ENCODE measurements at places on chromosomes 3 and 15.

- no peak for DNase-seq
Measured at GRCh38 chr3:170725285-170725731, 139.4 kb upstream of the SLC7A14 start.

DNA sequence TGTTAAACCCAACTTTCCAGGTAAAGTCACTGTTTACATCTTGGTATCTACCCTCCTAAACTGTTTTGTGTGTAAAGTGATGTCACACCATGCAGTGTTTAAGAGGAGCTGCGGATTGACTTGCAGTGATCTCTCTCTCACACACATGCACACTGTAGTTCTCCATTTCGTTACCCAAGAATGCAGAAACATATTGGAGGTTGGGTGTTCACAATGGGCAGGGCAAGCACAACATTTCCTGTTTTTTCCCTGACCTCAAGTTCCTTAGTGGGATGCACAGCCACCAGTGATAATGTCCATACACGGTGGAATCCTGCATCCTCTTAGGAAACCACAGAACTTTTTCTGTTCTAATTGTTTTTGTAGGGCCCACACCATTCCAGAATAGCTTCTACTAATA lies 85.3 kb upstream of the CFAP20DC start:
- DNase-seq: no peak

GRCh38 chr3:29381595-29381994 lies 100.7 kb downstream of the RBMS3 start:
- DNase-seq: no peak

- no peak for DNase-seq
Measured at GRCh38 chr15:40282147-40282868, 556 bp downstream of the ANKRD63 start.

GRCh38 chr3:155519078-155519477 lies 225.6 kb upstream of the STRIT1 start:
- no peak for DNase-seq

DNA sequence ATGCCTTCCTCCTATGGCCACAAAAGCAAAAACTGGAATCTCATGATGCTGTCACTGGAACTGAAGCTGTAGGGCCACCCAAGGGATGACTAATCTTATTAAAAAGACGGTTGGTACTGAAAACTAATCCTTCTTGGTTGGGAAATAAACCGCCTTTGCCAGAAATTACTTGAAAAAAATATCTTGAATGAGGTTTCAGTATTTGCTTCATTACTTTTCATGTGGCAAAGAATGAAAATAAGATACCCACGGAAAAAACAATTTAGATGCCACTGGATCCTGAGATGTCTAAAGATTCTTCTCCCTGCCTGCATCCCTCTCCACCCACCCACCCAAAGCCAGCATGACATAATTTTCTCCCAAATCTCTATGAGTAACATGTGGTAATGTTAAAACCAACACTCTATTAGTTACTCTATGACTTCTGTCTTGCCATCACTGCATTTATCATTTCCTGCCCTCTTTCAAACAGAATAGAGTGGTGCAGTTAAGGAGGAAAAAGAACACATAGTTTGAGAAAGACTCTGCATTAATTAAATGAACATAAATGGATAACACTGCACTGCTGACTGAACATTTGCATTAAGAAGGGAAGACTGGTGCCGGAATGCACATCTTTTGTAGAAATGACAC lies 111.8 kb upstream of the DPH6 start:
- no peak for DNase-seq

DNA sequence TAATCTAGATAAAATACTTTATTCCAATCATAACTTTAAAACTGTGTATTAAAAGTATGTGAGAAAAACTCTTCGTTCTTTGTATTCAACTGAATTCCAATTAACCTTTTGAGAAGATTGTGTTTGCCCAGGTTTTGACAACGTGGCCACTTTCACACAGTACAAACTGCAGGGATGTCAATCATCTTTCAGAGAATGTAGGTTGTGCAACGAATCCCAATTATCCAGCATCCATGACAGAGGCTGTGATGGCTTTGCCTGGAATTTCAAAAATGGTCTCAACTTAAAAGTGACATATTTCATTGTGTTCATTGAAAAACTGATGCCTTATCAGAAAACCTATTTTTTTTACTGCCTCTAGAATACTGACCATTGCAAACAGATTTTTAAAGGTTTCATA lies 615.1 kb upstream of the KCNMB2 start:
- DNase-seq: no peak

DNA sequence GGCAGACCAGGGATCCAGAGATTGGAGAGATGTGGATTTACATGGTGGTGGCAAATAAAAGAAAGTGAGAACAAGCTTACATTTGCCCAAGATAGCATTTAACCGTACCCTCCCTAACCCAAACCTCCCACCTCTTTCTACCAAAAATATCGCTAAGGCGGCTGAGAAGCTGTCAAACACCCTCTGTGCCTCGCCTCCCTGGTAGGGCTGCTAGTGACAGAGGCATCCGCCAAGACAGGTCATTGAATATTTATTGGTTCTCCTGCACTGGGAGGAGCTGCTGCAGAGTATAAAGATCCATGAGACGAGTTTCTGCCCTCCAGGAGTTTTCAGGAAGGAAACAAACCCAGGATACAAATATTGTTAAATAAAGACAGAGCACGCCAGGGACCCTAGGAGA lies 107.3 kb upstream of the TMC3 start:
- no peak for DNase-seq

GRCh38 chr15:85456798-85457197 lies 76.4 kb downstream of the AKAP13 start:
- no peak for DNase-seq

DNA sequence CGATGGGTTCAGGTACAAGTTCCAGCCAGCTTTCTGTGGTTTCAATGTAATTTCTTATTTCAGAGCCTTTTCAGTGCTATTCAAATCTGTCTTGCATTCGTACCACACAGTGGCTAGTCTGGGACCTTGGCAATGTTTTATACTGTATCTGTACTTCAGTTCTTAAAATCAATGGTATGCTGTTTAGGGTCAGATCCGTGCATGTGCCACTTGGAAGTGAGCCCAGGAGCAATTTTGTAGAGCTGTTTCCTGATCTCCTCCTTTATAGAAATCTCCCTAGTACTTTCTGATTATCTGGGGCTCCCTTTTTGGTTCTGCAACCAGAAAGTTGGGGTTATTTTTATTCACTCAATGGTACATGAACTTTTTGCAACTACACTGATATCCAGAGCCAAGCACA lies 59.5 kb upstream of the NDUFB4 start:
- no peak for DNase-seq

GRCh38 chr15:56052395-56053045 lies 59.1 kb upstream of the NEDD4 start:
- no peak for DNase-seq

DNA sequence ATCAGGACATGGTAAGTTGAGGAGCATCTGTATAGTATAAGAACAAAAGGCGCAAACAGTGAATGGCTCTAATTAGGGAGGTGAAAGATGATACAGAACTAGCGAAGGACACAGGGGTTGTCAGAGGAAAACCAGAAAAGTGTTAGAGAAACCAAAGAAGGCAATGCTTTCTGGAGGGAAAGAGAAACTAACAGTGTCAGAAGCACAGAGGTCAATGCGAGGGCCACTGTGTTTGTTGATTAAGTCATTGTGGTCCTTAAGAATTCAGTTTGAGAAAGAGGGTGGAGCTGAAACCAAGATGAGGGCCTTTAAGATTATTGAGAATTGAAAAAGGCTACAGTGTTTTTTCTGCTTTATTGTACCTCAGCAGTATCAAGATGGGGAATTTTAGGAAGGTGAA lies 28.8 kb downstream of the ATG7 start:
- DNase-seq: no peak

- DNase-seq: no peak
Measured at GRCh38 chr3:184552296-184552695, 9.3 kb upstream of the EPHB3 start.

DNA sequence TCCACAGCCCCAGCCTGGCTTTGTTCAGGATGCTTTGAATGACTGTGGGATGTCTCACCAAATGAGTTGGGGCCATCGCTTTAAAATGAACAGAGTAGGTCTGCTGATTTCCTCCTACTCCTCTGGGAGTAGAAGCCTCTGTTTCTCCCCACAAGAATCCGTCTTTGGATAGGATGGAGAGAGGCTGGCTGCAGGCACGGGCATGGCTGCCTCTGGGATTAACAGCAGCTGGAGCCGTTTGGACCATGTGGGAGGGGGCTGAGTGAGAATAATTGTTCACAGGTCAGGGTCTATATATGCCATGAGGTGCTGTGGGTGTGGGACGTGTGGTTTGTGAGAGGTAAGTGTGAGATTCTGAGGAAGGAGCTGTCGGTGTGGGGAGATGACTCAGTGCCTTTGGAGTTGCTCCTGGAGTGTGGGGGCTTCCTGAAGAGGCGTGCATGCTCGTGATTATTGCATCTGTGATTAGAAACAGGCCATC lies 48.0 kb upstream of the APEH start:
- DNase-seq: no peak

DNA sequence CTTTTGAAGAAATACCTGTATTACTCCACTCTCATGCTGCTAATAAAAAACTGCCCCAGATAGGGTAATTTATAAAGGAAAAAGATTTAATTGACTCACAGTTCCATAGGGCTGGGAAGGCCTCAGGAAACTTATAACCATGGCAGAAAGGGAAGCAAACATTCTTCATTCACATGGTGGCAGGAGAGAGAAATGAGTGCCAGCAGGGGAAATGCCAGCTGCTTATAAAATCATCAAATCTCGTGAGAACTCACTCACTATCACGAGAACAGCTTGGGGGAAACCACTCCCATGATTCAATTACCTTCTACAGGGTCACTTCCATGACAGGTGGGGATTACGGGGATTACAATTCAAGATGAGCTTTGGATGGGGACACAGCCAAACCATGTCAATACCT lies 18.7 kb downstream of the MFSD1 start:
- no peak for DNase-seq

GRCh38 chr15:62498712-62499111 lies 333.6 kb upstream of the C2CD4B start:
- DNase-seq: no peak

DNA sequence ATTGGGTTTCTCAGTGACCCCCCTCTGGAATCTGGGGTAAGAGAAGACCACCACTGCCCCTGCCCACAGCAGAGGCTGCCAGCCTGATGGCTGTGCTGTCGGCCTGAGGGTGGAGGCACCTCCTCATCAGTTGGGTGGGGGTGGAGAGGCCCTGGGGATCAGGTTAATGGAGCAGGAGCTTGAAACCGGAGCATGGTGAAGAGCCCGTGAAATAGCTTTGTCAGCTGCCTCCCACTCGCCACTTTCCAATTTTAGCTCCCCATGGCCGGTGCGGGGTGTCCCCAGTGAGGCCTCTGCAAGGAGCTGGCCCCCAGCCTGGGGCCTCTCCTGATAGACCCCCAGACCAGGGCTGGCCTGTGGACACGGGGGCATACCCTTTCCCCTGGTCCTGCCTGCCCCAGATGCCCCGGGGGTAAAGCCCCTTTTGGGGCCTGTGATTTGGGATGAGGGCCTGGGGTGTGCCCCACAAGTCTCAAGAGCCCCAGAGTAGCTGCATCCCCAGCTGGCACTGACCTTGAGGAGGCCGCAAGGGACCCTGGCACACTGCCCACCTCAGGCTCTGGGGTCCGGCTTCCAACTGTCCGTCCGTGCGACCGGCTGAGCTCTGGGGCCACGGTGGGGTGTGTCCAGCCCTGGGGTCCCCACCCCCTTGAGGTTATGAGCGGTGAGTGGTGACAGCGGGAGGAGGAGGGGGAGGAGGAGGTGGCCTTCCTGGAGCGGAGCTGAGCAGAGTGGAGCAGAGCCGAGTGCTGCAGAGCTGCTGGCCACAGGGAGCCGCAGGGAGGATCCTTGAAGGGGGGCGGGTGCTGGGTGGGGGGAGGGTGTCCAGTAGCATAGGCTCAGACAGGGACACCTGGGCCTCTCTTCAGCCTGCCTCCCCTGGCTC lies at the start of gene HHATL:
Gene HHATL, minus strand, starts transcription at position 733 of the 886 bp plus-strand sequence. CDS start 1,972 bp downstream, outside the sequence.
- peak; percentile 37 for DNase-seq

DNA sequence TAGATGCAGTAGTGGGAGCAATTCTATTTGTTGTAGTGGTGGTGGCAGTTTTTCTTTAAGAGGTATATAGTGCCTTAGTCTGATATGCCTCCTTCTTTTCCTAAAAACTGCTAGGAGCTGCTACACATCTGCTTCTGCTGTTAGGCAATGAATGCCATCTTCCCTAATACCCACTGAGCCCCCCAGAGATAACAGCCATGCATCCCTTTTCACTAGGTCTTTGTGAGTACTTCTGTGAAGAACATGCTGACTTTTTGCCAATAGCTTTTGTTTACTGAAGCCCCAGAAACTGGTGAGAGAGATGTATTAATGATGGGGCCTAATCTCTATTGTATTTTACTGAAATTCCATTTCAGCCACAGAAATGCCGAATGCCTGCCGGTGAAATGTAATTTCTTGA lies 92.6 kb upstream of the CHL1 start:
- no peak for DNase-seq

- peak; percentile 40 for DNase-seq
Measured at GRCh38 chr3:64022451-64023186, 675 bp downstream of the PSMD6 start.

DNA sequence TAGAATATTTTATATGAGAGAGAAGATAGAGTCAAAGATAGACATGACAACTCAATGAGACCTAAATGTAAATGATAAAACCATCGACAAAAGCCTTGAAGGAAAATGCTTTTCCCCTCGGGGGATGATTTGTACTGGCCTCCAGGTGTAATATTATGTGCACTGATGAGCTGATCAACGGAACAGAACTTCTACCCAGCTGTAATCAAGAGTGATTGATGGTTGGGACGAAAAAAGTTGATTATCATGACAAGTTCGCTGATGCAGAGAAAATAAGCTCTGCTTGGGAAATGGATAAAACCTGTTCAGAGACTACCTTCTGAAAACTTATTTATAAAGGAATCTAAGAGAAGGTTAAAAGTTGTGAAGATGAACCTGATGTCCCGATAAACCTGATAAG lies 210.7 kb downstream of the ZNF385D start:
- no peak for DNase-seq

DNA sequence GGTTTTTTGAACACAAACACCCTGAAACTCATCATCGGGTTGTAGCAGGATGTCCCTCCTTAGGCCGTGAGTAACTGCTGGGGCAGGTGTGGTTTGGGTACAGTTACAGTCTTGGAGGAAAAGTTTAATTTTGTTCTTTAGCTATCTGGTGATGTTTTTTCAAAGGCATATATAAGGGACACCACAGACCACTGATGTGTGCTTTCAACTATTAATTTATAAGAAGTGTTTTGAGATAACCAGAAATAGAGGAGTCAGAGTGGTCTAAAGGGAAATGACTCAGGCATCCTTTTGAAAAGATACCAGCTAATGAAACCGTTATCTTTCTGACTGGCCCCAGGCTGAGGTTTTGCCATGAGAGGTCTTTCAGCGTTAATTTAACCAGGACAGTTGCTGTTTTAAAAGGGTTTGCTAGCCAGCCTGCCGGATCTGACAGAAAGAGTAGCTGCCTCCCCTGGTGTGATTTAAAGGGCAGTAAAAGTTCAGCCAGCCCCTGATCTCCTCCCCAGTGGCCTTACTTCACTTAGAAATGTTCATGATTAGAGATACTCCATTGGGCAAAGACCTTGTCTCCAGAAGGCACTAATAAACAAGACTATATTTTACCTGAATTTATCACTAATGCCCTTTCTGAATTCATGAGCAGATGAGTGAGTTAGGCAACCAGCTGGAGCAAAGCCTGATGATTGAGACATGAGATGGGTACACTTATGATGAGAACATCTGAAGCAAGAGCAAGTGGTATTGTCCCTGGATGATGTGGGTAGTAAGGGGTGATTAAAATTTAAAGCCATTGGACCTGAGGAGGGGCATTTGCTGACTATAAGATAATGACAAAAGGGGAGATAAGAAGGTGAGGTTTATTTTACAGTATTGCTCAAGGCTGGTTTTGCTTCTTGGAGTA lies 482.5 kb upstream of the TBL1XR1 start:
- DNase-seq: no peak

- no peak for DNase-seq
Measured at GRCh38 chr15:48191574-48192225, at the start of gene CTXN2. Gene CTXN2 (plus strand): TSS chr15:48191665. CDS start chr15:48201301, 9,636 bp downstream.

Measured in mesothelial cell of epicardium (in vitro differentiated cells).